ENCODE measurements at places on chromosomes 7 and 10.

DNA sequence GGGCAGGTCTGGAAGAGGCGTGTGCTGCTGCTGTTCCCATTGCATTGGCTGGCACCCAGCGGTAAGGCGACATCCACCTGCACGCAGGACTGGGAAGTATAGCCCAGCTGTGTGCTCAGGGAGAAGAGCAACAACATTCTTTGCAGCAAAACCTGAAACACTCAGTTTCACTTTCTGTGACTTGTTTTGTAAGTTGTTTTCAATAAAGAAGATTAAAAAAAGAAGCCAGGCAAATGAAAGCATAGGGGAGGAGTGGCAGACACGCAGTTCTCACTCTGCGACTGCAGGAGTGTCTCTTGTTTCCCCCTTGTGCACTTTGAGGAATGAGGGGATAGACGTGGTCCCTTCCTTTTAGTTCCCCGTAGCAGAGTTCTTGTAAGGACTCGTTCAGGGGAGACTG is 5.8 kb downstream of the FBH1 start:
- DNase-seq: no peak

GRCh38 chr10:31075881-31076609 is 44.4 kb upstream of the ZNF438 start:
- DNase-seq: no peak

DNA sequence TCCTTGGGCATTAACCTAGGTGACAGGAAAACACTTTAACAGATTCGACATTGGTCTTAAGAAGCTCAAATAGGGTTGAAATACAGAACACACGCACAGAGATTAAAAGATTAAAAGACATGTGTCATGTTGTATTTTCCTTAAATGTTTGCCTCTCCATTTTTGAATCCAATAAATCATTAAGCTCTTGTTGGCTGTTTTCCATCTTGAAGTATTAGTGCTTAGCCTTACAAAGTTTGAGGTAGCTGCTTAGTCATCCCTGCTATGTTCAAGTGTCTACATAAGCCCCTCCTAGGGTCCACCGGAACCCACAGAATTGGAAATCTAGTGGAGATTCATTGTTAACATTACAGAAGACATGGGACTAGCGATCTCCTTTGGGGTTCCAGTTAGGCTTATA is 12.7 kb upstream of the GJD4 start:
- DNase-seq: no peak

- peak; percentile 87 for DNase-seq
Observed at GRCh38 chr7:139731802-139732470, 45.9 kb downstream of the HIPK2 start.

DNA sequence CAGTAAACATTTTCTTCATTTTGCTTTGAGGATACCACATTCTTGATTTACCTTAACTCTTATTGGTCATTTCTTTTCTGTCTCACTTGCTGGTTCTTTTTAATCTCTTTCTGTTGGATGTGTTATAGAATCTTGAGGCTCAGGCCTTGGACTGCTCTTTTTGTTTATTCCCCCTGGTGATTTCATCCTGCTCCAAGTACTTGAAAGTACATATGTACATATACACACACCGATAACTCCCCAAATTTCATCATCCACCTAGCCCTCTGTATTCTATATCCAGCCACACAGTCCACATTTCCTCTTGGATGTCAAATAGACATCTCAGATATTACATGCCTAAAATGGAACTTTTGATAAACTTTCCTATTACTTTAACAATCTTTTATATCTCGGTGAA is 7.5 kb downstream of the ZNF518A start:
- no peak for DNase-seq

DNA sequence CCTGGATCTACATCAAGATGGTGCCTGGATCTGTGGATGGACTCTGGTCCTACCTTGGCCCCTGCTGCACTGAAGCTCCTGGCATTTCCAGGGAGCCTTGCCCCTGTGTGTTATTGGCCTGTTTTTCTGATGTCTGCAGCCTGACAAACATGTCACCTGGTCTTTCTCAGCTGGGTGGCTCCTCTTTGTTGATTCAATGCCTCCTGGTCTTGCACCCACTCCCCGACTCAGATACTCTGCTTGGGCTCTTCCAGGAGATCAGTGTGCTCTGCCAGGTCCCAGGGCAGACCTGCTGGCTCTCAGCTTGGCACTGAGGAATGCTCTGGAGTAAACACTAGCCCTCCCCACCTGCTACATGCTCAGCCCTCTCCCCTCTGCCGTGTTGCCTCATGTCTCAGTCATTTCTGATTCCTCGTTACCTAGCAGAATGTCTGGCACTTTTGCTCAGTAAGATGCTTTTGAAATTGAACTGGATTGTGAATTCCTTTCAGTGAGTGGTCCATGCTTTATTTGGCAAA is 253.3 kb upstream of the BMPER start:
- no peak for DNase-seq

DNA sequence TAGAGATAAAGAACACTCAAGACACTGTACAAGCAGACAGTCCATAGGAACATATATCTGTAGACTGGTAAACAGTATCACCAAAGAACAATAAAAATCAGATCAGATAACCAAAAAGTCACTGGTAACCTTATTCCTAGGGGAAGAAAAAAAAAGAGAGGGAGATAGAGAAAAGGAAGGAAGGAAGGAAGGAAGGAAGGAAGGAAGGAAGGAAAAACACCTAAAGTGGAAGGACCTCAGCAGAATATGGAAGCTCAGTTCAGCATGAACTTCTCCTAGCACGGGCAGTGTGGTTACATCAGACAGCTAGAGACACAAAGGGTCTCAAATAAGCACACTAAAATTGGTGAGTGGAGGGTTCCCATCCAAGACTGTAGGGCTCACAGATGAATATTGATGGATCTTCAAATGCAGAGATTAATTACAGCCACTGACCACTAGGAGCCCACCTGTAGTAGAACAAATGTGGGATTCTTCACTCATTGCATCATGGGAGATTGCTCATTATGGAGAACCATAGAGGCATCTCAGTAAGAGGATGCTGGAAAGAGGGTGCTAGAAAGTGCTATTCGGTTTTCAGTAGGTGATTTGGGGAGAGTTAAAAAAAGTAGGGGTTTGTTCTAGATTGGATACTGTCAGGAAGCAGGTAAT is 293.4 kb upstream of the C7orf33 start:
- no peak for DNase-seq

- DNase-seq: no peak
Observed at GRCh38 chr10:48296576-48297098, 9.8 kb upstream of the MAPK8 start.

GRCh38 chr7:142602756-142603155 is 146.5 kb upstream of the PRSS1 start:
- no peak for DNase-seq

GRCh38 chr7:5699467-5700384 is 81.7 kb downstream of the RNF216 start:
- DNase-seq: peak; percentile 42

DNA sequence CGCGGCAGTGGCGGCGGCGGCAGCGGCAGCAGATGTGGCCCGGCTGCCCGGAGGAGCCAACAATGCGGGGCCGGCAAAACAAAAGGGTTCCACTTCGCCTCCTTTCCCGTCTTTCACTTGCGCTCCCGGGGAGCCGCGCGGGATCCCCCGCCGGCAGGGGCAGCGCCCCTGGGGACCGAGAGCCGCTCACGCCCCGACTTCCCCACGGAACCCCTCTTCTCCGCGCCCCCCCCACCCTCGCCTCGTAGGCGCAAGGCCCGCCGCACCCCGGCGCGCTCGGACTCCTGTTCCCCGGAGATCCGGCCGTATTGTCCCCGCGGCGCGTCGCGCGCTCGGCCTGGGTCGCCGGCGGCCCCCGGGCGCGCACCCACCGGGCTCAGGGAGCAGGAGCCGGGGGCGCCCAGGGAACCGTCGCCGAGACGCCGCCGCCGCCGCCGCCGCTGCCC is 854 bp downstream of the CTBP2 start:
- no peak for DNase-seq

DNA sequence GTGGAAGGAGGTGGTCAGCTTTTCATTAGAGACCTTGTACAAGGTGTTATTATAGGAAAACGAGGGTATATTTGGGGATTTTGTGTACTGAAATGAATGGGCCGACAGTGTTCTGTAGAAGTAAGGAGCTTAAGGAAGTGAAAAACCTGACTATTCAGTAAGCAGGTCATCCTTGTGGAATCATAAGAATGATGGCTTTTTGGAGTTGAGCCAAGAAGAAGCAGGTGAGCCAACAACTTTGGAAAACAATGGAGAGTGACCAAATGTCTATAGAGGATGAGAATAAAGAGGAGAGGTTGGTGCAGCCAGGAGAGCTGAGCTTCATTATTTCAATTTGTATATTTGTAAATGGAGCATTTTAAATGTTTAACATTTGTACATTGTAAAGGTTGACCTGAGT is 595.7 kb downstream of the CCSER2 start:
- DNase-seq: no peak

GRCh38 chr7:67391168-67391567 is 394.5 kb downstream of the TYW1 start:
- no peak for DNase-seq

DNA sequence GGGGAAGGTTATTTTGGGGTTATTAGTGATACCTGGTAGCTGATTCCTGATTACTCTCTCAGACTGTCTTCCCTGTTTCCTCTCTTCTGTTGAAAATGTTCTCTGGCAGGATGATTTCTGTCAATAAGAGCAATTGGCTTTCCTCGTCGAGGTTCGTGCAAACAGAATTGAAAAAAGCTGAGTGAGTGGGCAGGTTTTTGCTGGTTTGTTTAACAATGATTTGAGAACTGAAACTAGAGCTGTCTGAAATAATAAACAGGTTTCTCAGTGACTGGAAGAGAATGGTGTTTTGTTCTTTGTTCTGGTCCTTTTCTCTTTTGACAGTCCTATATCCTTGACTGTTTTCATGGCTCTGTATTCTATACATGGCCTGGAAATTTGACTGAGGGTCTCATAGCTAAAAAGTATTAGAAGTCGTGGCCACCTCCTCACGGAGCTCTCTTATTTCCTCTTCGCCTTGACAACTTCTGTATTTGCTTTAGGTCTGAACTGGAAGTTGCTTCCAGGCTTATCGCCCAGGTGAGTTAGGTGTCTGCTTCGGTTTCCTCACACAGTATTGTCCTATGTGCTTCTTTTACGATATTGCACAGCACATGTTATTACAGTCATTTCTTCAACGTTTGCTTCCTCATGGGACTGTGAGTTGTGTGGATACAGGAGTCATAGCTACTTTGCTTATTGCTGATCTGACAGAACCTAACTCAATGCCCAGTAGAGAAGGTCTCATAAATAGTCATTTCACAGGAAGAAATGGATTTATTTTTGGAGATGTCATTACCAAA is 403.6 kb downstream of the NRG3 start:
- no peak for DNase-seq

DNA sequence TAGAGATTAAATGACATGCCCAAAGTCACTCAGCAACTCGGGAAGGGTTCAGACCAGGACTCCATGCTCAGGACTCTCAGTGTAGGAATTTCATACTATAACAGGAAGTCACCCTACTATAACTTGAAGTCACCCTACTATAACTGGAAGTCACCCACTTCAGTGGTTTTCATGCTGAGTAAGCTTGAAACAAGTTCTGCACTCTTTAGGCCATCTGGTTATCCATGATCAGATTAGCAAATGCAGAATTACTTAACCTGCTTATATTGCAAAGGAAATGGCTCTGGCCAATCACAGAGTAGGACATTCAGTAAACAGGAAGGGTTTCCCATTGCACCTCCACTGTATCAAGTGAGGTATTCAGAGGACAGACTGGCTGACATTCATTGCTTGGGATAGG is 1240.4 kb downstream of the GATA3 start:
- DNase-seq: no peak

DNA sequence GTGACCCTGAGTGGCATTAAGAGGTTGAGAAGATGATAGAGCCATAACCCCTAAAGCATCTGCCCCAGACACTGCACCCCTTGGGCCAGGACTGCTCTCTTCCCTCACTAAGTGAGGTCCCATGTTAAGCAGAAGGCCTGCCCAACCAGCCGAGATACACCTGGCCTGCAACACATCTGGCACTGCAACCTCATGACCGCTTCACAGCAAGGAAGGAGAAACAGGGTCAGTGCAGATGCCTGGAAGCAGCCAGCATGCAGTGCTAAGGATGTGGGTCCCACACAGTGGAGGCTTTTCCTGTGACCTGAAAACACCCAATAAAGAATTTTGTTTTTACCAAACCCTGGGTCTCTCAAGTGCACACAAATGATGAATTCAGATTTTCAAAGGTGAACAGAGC is 7.4 kb downstream of the NOD1 start:
- no peak for DNase-seq

DNA sequence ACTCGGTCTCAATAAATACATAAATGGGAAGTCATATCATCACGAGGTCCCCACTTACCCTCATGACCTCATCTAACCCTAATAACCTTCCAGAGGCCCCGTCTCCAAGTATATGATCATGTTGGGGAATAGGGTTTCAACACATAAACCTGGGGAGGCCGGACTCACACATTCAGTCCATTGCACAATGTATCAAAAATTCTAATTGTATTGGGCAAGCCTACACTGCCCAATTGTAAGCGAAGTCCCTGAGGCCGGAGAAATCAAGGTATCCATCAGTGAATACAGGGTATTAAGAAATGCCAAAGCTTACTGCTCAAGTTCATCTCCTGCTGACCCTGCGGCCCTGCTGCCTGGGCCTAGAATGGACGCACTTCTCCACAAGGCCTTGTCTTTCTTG is 69.6 kb downstream of the PARP12 start:
- DNase-seq: no peak

GRCh38 chr7:70890147-70890969 is 241.6 kb upstream of the GALNT17 start:
- no peak for DNase-seq

- no peak for DNase-seq
Observed at GRCh38 chr10:132960071-132960472, 17.7 kb upstream of the CFAP46 start.

- DNase-seq: no peak
Observed at GRCh38 chr7:20200361-20200760, 16.8 kb downstream of the MACC1 start.

- no peak for DNase-seq
Observed at GRCh38 chr10:102163342-102163989, 11.3 kb downstream of the NOLC1 start.

DNA sequence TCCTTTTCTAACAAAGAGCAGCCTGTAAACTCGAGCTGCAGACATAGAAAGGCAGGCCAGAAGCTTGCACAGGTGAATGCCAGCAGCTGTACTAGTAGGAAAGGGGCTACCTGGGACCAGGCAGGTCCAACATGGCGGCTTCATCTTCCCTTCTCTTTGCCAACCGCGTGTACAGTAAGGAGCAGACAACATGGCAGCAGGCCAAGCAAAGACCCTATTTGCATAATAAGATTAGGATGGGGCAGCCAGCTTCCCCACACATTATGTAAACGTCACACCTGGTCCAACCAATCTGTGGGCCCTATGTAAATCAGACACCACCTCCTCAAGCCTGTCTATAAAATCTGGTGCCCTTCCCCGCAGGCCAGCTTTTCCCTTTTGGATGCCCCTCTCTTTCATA is 1186.5 kb upstream of the AUTS2 start:
- DNase-seq: no peak

GRCh38 chr7:106313456-106313901 is 28.7 kb upstream of the NAMPT start:
- peak; percentile 78 for DNase-seq

Data from mammary epithelial cell (primary cell).